ENCODE measurements at places on chromosomes 3 and 15.

DNA sequence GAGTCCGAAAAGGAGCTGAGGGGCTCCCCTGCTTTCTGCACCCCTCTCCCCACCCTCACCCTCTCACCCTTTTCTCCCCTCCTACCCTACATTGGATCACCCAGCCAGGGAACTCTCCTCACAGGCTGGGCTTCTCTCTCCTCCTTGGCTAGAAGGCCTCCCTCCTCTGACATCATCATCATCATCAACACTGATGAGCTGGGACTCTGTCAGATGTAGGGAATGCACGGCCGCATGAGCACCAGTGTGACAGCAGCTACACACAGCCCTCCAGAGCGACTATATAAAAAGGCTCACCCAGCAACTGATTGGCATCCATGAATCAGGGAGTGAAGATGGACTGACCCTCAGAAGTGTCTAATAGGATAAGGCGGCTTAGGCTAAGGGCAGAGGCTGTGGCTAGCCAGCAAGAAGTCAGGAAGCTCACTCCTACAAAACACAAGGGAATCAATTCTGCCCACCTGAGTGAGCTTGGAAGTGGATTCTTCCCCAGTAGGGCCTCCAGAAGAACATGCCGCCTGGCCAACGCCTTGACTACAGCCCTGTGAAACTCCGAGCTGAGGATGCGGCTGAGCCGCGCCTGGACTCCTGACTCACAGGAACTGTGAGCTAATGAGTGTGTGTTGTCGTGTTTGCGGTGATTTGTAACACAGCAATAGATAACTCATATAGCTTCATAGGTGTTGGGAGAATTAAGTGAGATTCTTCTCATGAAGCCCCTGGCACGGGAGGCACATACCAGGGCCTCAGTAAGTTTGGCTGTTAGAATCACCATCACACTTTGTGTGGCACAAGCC is 147.6 kb downstream of the FAM43A start:
- no peak for DNase-seq

DNA sequence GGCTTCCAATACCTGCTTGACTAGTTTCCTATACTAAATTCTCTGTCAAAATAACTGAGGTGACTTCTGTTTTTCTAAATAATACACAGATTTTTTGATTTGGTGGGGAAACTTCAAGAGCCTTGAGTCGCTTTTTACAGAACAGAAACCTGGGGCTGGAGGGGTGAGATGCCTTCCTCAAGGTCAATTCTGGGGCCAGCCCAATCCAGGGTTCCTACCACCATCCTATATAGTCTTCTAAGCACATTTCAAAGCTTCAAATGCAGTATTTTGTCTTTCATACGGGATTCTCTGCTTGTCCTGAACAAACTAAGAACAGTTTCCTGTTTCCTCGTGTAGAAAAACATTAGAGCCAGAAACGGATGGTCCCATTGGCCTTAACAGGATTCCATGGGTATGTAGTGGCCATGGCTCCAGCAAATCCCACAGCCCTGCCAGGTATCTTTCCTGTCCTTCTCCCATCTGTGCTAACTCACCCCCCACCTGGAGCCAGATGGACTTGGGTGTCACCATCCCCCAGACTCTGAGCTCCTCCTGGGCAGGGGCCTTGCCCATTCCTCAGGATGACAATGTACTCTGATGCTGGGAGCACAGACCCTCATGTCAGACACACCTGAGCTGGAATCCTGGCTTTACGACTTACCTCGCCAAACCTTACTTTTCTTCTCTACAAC is 146.9 kb downstream of the KLF13 start:
- no peak for DNase-seq

DNA sequence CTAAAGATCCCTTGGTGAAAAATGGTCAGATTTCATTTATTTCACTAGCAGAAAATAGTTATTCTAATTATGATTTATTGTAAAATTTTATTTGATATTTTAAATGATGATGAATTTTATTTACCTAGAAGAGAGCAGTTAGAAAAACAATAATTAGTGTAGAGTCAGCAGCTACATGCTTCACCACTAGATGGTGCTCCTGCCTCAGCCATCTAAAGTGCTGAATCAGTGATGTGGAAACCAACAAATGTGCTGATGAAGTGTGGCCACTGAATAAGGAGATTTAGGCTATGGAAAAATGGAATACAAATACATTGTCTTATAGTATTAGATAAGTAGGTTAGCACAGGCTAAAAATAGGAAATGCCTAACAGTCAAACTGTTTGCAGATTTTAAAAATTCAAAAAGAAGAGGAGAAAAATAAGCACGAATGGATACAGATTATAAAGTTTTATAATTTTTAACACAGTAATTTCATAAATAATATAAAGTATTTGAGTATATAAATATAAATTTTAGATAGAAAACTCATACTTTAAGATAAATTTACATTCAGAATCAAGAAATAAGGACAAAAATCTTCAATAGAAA is 109.8 kb downstream of the PPP2R3A start:
- no peak for DNase-seq

DNA sequence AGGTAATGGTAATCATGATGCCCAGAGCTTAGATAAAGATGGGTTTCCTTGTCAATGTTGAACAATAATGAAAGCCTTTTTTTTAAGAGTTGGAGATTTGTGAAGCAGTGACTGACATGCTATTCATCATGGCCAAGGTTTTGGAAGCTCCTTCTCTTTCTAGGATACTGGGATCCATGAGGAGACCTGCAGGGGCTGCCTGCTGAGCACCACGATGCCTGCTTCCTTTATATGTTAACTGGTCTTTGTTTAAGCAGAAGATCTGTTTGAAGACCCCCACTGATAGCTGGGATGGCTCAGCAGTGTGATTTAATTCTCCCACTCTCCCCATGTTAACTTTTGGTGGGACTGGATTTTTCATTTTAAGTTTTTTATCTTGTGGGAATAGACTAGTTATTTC is 15.8 kb downstream of the RBP1 start:
- peak; percentile 7 for DNase-seq

GRCh38 chr3:180073561-180073960 is 36.8 kb upstream of the PEX5L start:
- no peak for DNase-seq

DNA sequence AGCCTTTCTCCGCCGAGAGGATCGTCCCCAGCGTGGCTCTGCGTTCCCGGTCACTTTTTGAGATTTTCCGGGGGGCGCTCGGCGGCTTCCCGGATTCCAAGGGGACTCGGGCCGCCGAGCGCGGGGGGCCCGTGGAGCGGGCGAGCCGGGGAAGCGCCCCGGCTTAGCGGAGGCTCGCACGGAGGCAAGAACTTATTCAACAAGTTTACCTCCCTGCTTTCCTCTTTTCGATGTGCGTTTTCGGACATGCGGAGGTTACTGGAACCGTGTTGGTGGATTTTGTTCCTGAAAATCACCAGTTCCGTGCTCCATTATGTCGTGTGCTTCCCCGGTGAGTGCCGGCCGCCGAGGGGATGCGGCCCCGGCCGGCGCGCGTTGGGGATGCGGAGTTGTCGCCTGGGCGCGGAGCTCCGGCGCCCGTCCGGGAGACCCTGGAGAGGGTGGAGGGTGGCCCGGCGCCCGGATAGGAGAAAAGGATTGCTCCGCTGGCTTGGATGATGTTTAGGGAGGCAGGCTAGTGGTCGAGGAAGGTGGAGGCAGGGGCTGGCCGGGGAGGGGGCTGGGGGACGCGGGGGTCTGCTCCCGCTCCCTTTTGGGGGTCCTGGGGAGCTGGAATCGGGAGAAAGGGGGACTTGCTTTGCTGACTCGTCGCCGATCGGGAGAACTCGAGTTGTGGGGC is 810 bp downstream of the PTPRG start:
- no peak for DNase-seq

GRCh38 chr3:86563400-86563970 is 427.5 kb downstream of the VGLL3 start:
- no peak for DNase-seq

DNA sequence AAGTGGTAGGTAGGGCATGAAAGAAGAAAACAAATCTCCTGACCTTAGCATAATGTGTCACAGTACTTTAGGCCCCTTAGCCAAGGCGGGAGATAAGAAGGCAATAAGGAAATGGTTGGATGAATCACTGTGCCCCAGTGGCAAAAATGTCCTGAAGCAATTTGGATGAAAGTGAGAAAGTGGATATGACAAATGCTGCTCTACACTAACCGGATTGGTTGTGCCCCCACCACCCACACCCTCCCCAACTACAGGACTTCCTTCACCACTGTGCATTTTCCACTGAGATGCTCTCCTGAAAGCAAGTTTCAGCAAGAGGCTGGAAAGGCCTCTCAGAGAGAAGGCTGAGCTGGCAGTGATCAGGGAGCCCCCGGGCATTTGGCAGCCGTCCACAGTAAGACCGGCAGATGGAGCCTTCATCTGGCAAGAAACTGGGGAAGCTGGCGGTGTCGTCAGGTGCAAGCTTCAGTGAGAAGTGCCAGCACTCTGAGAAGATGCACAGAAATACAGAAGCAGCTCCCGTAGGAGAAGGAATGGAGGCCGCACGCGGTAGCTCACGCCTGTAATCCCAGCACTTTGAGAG is 63.8 kb downstream of the ATP1B3 start:
- no peak for DNase-seq

All from type B pancreatic cell (in vitro differentiated cells).